Stimulated activated CD4-positive, alpha-beta T cell treated with anti-CD3 and anti-CD28 coated beads, Interleukin-15, amount 100 ng/mL, for 48 hours (primary cell): ENCODE measurements at places on chromosomes 3 and 15.

DNA sequence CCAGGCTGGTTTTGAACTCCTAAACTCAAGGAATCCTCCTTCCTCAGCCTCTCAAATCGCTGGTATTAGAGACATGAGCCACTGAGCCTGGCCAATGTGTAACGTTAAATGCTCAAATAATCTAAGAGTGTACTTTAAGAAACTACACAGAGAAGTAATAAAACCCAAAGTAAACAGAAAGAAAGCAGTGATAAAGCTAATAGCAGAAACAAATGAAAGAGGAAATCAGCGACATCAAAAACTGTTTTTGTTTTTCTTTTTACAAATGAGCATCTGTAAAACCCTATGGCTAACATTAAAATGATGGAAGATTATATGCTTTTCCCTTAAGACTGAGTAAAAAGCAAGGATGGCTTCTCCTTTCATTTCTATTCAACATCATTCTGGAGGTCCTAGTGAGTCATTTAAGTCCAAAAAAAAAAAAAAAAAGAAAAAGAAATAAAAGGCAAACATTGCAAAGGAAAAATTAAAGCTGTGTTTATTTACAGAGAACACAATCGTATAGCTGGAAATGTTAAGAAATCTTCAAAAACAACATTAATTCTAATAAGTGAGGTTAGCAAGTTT, 36.8 kb upstream of the FNDC3B start:
- no peak for DNase-seq

GRCh38 chr3:134253475-134254226, 3.0 kb upstream of the RYK start:
- DNase-seq = no peak

GRCh38 chr3:15754047-15754446, 43.7 kb downstream of the ANKRD28 start:
- DNase-seq = no peak

- no peak for DNase-seq
These were observed 229.7 kb upstream of the ICE2 start for GRCh38 chr15:60708684-60709083.

GRCh38 chr15:66233487-66234415, 19.8 kb downstream of the MEGF11 start:
- no peak for DNase-seq

DNA sequence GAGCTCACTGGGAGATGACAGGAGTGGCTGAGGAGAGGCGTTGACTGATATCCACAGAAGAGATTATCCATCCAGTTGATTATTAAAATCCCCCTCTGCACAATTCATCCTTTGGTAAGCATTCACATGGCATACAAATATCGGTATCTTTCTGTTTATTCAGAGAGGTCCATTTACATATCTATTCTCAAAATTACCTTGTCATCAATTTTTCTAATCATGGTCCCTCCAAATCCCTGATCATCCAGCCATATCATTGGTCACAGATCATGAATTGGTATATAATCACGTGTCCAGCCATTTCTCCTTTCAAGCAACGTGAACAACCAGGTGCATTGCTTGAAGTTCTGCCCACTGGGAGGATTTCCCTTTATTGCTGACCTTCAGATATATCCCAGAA, 1321.0 kb downstream of the ROBO2 start:
- DNase-seq = no peak

DNA sequence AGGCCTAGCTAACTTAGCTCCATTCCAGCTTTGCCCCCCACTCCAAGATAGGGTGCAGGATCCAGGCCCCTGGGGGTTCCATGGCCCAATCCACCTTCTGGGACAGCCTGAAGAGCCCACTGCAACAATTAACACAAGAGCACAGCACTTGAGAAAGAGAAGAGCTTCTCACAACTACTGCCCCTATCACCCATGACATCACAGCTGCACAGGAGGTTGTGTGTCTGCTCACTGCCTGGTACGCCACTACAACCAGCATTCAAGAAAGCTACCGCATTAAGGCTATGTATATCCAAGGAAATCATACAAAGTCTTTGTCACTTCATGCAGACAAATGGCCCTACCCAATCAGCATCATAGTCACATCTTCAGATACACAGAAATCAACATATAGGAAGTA, 62.0 kb downstream of the MYO5A start:
- no peak for DNase-seq

DNA sequence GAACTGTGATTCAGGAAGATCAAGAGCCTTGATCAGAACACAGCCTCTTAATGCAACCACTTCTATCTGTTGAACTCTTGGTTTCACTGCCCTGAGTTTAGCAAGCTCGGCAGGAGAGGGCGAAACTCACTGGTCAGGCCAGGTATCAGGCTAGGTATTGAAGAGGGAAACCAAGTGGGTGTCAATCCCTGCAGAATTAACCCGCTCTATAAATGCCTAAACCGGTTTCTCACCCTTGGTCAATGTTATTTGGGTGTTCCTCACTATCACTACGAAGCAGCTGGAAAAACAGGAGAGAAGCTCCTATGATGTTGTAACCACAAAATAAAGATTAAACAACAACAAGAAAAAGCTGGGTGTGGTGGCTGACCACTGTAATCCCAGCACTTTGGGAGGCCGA, 23.9 kb downstream of the LIPH start:
- no peak for DNase-seq

DNA sequence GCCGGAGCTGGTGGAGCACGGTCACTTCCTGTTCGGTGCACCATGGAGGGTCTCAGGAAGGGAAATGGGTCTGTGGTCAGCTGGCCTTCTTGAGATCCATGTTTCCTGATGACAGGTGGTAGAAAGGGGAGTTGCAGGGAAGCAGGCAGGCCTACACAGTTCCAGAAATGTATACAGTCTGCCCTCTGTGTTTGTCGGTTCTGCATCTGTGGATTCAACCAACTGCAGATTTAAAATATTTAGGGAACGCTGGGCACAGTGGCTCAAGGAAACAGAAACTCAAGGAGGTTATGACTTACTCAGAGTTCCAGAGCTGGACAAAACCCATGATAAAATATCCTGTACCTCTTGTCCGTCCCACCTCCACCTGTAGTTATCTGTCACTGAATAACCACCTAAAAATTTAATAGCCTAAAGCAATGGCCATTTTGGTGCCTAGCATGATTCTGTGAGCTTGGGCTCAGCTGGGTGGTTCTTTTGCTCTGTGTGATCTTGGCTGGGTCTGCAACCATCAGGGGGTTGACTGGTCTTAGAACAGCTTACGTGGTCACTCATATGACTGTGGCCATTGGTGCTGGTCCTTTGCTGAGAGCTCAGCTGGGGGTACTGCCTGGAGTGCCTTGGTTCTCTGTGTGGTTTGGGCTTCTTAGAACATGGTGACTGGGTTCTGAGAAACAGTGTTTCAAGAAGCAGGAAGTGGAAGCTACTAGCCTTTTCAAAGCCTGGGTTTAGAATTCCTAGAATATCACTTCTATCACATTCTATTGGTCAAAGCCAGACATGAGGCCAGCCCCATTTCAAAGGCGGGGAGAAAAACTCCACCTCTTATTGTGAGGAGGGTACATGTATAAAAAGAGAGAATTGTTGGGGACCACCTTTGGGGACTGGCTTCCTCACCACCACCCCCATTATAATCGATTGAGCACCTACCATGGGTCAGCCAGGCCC, 239.7 kb upstream of the BHLHE40 start:
- no peak for DNase-seq

- no peak for DNase-seq
These were observed 35.1 kb downstream of the EIF2AK4 start for GRCh38 chr15:39969002-39969394.

- no peak for DNase-seq
These were observed 44.3 kb downstream of the ADGRG7 start for GRCh38 chr3:100653604-100654294.

DNA sequence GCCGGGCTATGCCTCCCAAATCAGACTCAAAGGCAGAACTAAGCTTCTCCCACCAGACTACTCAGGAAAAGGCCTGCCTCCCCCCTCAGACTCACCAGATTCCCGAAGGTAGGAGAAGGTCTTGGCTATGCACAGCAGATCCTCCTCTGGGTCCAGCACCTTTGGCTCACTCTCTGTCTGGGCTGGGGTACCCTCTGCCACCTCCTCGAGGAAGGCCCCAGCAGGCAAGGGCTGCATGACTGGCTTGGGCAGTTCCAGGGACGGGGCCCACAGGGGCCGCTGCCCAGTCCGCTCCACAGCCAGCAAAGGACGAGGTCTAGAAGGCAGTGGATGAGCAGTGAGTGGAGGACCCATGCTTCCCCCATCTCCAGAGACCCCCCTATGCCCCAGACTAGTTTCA, 3.3 kb downstream of the CISH start:
- DNase-seq = no peak

DNA sequence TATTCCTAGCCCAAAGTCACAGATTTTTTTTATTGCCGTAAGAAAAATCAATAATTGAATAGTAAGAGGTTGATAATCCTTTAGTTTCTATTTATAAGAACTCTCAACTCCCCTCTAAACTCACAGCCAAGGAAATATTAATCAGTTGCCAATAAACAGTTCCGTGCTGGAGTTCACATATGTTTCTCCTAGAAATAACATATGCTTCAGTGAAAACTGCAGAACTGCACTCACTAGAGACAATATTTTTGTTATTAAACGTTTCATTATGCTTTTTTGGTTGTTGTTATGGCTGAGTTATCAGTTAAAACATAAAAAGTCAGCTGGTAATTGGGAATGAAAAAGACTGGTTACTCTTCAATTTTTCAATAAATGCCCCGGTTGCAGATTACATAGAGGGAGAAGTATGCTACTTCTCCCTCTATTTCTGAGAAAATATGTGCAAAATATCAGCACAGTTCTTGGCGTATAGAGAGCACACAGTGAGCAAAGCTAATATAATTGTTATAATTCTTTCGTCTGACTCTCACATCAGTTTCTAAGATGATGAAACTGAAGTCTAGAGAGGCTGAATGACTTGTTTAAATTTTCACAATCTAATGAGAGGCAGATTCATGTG, 781.2 kb upstream of the GRM7 start:
- no peak for DNase-seq

GRCh38 chr15:31235311-31236183, 91.1 kb upstream of the KLF13 start:
- no peak for DNase-seq

GRCh38 chr3:143366672-143367071, 247.1 kb downstream of the CHST2 start:
- DNase-seq = no peak

DNA sequence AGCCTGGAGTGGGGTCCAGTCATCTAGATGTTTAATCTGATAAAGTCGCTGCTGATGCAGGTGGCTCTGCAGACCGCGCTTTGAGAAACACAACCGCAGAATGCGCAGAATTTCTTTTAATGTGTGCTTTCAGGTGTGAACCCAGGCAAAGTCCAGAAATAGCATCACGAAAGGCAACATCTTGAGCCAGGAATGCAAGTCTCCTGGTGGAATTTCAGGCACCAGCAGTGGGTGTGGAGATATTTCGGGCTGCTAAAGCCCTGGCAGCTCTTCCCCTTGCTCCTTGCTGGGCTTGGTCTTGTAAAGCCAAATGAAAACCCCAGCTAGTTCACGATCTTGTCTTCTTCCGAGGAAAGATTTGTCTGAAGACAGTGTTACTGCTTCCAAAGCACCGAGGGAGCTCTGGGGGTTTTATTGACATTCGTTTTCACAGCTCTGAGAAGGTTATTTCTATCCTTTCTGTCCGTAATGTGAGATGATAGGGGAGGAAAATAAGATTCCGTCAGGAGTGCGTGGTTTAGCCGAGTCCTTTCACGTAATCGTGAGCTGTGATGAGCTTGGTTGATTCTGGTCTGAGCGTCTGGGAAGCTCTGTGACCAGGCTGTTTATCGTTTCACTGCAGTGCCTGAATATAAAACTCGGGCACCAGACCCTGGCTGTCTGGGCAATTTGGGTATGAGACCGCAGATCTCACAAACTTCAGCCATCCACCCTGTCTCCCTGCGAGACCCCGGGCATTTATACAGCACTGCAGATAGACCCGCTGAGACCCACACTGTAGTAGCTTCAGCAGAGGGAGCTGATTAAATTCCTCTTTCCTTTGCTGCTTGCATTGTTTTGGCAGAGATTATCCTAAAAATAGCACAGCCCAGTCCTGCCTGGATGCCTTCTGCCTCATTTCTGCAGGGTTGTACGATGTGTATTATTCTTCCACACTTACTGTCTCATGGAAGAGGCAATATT, 67.0 kb upstream of the SLC25A26 start:
- no peak for DNase-seq

- no peak for DNase-seq
These were observed 75.3 kb upstream of the BOC start for GRCh38 chr3:113136071-113136470.

DNA sequence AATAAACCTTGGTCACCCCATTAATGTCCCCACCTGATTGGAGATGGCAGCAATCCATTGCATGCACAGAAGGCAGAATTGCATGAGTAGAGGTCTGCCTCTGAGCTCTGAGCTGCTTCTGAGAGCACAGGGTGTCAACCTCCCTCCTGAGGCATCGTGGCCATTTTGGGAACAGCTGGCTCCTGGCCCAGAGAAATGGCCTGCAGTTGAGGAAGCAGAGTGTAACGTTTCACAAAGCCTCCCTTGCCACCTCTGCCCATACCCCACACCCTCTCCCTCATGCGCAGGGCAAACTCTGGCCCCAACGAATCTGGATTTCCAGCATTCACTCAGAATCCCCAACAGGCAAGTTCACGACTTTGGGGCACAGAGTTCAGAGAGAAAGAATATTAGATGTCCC, 198.9 kb downstream of the ADAMTS9 start:
- no peak for DNase-seq

DNA sequence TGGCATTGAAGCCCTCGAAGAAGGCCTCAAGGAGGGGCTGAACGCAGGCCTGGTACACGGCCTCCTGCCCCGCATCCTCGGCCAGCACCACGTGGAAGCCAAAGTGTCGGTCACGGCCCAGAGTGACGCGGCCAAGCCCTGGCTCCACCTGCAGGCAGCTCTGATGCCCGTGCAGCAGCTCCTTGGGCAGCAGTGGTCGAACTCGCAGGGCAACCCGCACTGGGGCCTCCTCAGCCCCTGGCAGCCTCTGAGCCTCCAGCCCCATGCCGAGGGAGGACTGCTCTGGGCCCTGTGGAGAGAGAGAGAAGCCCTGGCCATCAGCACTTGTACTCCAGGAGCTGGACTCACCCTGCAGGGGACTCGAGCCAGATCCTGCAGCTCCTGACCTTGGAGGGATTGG, 2.6 kb downstream of the KIF7 start:
- DNase-seq = no peak

- DNase-seq = no peak
These were observed 80.6 kb upstream of the TBC1D5 start for GRCh38 chr3:17823036-17823435.

- no peak for DNase-seq
These were observed 142.5 kb downstream of the XXYLT1 start for GRCh38 chr3:195128255-195129071.

- DNase-seq = no peak
These were observed 107.1 kb upstream of the ICE2 start for GRCh38 chr15:60585743-60586708.

DNA sequence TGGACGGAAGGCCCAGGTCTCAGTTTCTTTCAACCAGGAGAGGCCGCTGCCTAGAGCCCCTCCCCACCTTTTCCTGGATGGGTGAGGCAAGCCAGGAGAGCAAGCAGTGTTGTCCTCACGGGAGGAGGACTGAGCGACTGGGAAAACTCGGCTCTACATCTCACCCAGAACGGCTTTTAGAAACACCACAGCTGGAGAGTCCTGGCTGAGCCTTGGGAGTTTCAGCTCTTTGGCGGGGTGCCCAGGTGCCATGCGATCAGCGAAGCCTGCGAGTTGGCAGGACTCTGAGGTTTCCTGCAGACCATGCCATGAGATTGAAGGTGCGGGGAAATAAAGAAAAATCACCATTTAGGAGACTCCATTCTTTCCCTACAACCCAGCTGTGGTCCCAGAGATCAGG, 26.0 kb downstream of the PPCDC start:
- DNase-seq = no peak
